A549 treated with GW870086 at 1 μM for 4 hours (cell line): ENCODE measurements at places on chromosomes 2 and 18. TPM values are rescaled to one million over a fixed set of nuclear protein-coding genes. Genes with fewer than 3 reads are reported as not detected.

Gene OSR1
- 6.3 to 10.3 TPM (median 7.0 TPM) in 5 replicates for total RNA-seq

Gene AFF3
- 0.07 to 0.09 TPM in 2 of 5 replicates, not detected in the others for total RNA-seq

Gene MPHOSPH10
- total RNA-seq = 37.3 to 44.6 TPM (median 40.5 TPM) in 5 replicates

Gene CXCR1
- not detected in 5 replicates for total RNA-seq

Gene SOX11
- not detected in 5 replicates for total RNA-seq

Gene DLGAP1
- total RNA-seq = not detected in 5 replicates

Gene VAMP8
- total RNA-seq = 15.8 to 18.4 TPM (median 17.3 TPM) in 5 replicates

Gene SCN3A
- total RNA-seq = not detected in 5 replicates

Gene DNAJC27
- 1.5 to 2.8 TPM (median 2.2 TPM) in 5 replicates for total RNA-seq
